CD4-positive, alpha-beta T cell treated with Interleukin-4 for 4 hours (primary cell): ENCODE measurements at places on chromosomes 3 and 15.

GRCh38 chr15:39629906-39630305 lies 49.0 kb downstream of the THBS1 start:
- DNase-seq: no peak

- peak; percentile 74 for DNase-seq
Measured at GRCh38 chr3:56928379-56929068, 126.8 kb upstream of the ARHGEF3 start.

DNA sequence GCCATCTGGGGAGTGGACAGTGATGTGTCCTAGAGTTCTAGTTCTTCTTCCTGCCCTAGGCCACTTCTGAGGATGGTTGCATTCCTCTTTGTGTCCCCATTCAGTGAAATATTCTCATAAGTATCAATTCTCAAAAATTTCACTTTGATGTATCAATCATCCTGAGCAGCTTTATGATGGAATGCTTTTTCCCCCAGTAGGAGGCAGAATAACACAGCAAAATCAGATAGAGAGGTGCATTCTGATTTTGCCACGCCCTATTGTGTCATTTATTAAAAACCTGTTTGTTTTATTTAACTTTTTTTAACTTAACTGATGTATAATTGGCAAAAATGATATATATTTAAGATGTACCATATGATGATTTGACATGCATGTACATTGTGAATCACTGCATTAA lies 656.0 kb upstream of the GRM7 start:
- DNase-seq: no peak

DNA sequence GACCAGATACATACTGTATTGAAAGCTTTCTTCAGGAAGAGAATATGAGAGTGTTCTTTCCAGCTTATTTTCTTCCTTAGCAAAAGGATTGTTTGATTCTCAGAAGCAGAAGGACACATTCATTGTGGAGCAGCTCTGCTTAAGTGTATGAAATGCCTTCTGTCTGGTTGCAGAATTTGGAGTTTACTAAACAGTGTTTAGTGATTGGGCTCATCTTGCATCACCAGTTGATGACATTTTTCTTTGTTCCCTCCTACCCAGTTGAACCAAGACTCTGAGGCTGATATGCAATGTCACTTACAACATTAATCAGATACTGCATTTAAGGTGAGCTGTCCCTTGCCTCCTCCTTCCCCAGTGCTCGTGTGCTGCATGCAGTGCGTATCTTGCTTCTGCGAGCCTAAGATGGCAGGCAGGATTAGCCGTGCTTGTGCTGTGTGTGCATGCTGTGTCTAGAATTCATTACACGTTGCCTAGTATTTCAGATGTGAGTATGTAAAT lies 18.4 kb downstream of the ZBTB38 start:
- peak; percentile 48 for DNase-seq

DNA sequence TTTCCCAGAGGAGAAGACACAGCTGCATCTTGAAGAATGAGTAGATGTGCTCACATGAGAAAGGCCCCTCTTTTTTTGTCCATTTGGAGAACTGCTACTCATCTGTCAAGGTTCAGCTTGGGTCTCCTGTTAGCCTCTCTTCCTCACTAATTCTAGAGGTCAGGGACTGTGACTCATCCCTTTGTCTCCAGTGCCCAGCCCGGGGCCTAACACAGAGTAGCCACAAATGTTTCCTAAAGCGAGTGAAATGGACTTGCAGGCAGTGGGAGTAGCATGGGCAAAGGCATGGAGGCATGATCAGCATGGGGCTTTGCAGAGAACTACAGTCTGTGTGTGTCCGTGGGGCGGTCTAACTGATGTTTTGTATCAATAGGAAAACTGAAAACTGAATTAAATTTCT lies 33.9 kb upstream of the MRPS22 start:
- DNase-seq: no peak

- peak; percentile 40 for DNase-seq
Measured at GRCh38 chr15:73346735-73347312, 21.9 kb downstream of the HCN4 start.
